Stimulated activated CD8-positive, alpha-beta memory T cell treated with anti-CD3 and anti-CD28 coated beads, Interleukin-15, amount 100 ng/mL, for 48 hours (primary cell): ENCODE measurements at places on chromosomes 7 and 10.

DNA sequence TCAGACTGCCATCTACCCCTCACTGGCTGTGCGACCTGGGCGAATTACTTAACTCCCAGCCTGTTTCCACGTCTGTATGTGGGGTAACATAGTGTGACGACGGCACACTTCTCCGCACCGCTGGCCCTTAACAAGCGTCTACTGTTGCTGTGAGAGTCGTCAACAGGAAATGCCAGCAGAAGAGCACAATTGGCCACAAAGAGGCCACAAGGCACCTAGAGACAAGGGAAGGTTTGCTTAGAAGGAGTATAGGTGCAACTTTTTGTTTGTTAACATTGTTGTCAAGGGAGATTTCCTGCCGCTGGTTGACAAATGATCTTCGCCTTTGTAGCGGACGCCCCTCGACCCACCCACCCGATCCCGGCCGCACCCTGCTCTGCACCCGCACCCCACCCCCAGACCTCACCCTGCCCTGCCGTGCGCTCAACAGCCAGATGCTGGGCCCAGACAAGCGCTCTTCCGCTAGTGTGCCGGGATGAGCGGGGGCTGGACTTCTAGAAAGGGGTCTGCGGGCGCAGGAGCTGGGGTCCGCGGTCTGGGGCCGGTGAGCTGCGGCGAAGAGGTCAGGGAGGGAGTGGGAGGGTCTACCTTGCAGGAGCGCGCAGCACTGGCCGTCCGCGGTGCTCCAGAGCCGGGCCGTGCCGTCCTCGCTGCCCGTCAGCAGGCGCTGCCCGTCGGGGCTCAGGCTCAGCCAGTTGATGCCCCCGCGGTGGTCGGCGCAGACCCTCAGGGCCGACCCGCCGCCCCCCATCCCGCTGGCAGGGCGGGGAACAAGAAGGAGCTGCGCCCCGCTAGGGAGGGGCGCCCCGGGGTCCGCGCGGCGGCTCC is 785 bp downstream of the WDR86 start:
- peak; percentile 9 for DNase-seq

GRCh38 chr10:84825330-84825729 is 496.9 kb downstream of the CCSER2 start:
- no peak for DNase-seq

DNA sequence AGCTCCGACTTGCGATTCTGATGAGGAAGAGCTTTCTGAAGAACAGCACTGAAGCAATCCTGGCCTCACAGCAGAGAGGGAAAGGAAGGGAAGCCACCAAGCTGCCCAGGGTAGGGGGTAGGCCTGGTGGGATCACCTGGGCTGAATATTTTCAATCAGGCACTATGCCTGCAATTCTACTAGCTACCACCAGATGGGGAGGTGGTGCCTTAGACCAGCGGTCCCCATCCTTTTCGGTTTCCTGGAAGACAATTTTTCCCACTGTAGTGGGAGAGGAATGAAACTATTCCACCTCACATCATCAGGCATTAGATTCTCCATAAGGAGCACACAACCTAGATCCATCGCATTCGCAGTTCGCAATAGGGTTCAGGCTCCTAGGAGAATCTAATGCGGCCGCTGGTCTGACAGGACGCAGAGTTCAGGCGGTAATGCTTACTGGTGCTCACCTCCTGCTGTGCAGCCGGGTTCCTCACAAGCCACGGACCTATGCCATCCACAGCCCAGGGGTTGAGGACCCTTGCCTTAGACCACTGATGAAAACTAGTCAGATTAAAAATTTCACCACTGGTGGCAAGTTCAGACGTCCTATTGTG is 2.7 kb downstream of the LRRC20 start:
- DNase-seq, result no peak

- no peak for DNase-seq
Observed at GRCh38 chr7:4834601-4835397, 27.0 kb downstream of the PAPOLB start.

DNA sequence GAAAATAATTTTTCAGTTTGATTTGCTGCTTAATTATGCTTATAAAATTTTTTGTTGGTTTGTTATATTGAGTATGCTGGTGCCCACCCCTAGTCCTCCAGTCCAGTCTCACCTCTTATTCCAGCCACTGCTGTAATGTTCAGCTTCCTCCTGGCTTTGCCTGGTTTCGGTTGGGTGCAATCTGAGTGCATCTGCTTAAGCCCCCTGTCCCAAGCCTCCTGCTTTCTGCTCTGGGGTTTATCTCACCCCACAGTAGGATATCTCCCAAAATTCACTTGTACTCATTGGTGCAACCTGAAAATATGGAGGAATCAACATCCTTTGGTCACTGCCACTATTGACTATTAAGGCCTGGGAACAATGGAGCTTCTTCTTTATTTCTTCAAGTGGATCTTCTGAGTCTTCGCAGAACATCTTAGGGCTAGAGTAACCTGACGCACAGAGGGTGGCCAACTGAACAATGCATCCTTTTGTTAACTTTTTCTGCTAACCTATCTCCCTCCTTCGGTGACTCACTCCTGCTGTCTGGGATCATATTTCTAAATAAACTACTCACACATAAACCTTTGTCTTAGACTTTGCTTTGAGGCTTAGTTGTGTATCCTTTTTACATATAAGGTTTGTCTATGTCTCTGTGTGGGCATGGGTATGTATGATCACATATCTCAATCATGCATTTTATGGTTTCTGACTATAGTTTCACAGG is 19.1 kb upstream of the SOSTDC1 start:
- no peak for DNase-seq

DNA sequence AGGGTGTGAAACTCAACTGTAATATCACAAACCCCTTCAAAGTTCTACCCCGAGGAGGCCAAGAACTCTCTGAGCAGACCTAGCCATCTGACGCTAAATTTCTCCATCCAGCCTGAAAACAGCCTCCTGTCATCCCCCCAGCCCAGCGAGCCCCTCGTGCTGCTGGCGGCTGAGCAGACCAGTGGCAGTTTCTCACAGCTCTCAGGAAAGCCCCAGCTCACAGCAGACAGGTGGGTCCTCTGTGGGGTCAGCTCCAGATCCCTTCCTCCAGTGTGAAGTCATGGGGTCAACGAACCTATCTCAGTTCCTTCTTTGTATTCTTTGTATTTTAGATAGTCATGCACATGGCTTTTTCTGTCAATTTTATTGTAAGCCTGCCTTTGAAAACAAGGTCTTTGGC is 7.8 kb downstream of the GARIN1A start:
- DNase-seq, result no peak
